ENCODE measurements at places on chromosomes 5 and 9.

DNA sequence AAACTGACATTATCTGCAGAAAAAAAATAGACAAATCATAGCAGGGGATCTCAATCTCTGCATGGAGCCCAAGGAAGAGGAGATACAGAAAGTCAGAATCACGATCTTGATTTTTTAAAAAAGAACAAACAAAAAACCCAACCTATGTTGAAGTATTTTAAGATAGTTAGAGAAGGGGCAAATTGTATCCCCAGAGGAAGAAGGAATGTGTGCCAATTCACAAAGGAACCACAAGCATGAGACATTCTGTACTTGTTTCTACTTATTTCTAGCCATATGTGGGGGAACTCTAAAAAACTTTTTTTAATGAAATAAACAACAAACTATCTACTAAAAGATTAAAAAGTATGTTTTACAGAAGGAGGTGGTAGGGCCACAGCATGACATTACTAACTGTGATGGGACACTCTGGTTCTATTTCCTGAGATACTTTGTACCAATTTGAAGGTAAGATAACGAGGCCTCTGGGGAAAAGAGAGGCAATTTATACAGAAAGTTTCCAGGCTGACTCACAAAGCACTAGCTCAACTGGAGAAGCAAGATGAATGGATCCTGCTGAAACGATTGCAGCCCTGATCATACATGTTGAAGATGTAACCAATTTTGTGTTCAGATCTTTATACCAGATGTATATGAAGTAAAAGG is 22.5 kb downstream of the RANBP3L start:
- DNase-seq = no peak

- DNase-seq = peak; percentile 87
Observed at GRCh38 chr5:142863856-142864255, 93.7 kb downstream of the ARHGAP26 start.

- no peak for DNase-seq
Observed at GRCh38 chr9:68793605-68794343, 88.7 kb downstream of the PIP5K1B start.

DNA sequence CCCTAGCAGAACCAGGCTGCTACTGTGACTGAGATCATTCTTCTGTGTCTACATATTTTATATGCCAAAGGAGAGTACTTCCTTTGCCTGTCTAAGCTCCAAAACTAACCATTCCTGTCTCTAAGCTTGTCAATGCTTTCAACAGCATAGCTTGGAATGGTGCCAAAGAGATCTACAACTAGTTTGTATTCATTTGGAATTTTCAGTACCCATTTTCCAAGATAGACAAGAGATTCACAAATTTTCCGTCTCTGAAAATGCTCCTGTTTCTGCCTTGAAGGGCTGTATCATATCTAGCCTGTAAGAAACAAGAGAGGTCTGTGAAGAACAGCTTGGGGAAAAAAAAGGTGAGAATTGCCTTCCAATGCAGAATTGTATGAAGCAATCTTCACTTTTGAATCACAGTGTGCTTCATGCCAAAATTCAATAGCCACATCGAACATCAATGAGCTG is 334.4 kb upstream of the ACTBL2 start:
- DNase-seq = no peak

- DNase-seq = no peak
Observed at GRCh38 chr5:103428411-103428871, 134.1 kb downstream of the NUDT12 start.

- no peak for DNase-seq
Observed at GRCh38 chr9:93942161-93942560, 13.0 kb downstream of the BARX1 start.

- no peak for DNase-seq
Observed at GRCh38 chr5:123449424-123449974, 26.3 kb upstream of the CEP120 start.

DNA sequence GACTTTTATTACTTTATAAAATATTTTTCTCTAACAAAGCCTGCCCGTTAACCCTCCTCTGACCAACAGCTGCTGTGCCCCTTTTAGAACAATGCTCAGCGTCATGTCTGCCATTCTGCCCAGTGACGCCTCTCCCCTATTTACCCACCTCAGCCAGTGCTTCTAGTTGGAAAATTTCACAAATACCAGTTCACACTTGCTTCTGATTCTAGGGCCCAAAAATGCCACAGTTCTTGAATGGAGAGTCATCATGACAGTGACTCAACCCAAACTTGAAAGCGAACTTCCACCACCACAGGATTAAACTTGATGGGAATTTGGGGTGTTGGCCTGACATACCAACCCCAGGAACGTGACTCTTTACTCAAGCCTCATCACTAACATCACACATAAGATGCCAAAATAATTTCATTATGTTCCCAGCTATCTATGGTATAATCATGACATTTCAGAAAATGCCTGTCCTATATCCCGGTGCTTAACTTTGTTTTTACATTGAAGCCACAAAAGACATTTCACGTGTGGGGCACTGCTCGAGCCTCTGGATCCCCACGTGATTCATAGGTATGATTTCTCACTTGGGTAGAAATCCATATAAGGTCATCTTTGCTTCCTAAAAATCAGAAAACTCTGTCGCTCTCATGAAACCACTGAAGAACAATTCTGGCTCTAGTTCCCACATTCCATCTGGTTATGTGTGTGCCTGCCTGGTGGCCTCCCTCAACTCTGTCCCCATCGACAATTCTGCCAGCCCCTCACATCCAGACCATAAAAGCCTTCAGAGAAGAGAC is 220.9 kb downstream of the ACTL7B start:
- no peak for DNase-seq

GRCh38 chr5:167861129-167861927 is 430.1 kb upstream of the WWC1 start:
- DNase-seq = peak; percentile 89

- no peak for DNase-seq
Observed at GRCh38 chr9:13387734-13388067, 108.2 kb upstream of the MPDZ start.

DNA sequence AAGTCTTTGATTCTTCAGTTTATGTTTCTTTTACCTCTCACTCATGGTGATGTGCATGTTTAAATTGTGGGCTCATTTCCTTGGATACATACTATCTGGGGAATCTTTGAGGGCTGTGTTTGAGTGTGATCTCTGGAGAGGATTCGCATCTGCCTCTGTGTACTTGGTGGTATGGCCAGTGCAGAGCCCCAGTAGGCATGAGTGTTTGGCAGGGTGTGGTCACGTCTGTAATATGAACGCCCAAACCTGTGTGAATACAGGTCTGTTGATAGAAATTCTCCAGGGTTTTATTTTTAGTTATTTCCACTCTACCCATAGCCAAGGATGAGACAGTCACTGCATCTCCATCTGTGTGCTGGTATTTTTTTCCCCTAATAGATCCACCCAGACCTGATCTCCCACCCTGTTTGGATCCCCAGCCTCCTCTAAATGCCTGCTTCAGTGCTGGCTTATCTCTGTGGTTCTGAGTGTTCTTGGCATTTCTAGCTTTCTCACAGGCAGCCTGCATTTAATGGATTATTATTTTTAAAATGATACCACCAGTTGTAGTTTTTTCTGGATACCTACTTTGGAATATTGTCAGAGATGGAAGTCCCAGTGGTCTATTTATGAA is 37.5 kb downstream of the TJP2 start:
- no peak for DNase-seq

- DNase-seq = no peak
Observed at GRCh38 chr5:35884773-35885172, 28.1 kb downstream of the IL7R start.

DNA sequence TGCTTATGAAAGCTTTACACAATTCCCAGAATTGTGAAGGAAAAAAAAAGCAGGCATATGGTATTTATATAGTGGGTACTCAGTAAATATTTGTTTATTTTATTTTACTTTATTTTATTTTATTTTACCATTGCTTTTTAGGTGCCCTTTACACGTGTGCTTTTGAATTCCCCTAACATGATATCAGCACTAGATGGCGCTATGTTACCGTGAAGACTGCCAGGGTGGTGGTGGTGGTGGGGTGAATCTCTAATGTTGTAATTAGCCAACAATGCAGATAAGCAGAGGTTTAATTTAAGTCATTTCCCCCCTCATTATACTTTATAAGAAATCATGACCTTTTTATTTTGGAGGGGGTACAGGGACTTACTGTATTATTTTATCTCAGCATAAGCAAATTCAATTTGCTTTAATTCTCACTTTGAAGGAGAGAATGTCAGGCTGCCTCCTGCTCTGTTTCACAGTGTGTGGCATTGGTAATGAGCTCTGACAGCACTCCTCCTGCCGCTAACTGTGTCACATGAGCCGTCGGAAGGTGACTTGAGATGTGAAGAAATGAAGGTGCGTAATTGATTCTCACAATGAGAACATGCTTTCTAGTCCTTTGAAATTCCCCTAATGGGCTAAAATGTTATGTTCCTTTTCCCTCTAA is 165.6 kb downstream of the YTHDC2 start:
- DNase-seq = peak; percentile 76

DNA sequence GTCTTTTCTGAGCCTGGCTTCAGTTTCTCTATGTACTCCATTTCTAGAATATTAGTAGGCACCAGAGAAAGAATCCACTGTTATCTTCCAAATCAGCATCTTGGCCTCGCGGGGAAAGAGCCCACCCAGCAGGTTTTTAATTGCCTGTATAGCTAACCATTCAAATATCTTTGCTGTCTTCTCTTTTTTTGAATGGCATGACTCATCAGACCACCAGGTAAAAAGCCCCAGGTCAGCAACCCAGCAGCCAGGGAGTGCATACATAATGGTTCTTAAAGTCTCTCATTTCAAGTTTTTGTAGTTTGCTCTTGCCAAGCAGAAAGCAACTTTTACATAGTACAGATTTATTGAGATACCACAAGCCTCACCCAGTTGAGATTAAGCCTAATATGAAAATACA is 50.7 kb downstream of the TMEM167A start:
- peak; percentile 76 for DNase-seq

GRCh38 chr5:107670932-107671741 is at the start of gene EFNA5:
EFNA5 (minus strand) TSS chr5:107670937.
- peak; percentile 85 for DNase-seq

DNA sequence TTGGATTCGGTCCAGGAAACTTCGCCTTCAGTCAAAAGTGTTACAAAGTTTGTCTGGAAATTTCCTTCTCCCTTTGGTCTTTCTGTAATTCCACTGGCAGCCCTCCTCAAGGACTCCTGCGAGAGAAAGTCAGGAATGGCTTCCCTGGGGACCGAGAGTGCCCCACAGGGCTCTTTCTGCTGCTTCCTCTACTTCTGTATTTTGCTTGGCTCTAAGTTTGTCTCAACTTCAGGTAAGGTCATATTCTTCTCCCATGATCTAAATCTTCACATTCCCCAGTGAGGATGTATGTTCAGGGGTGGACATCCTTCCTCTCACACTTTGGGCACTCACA is 10.3 kb upstream of the RIOK2 start:
- no peak for DNase-seq

- peak; percentile 65 for DNase-seq
Observed at GRCh38 chr5:73214996-73215395, 42.0 kb downstream of the TMEM174 start.

GRCh38 chr9:85536076-85536475 is 205.7 kb downstream of the AGTPBP1 start:
- no peak for DNase-seq

GRCh38 chr5:156237361-156237760 is 89.6 kb upstream of the SGCD start:
- DNase-seq = no peak

DNA sequence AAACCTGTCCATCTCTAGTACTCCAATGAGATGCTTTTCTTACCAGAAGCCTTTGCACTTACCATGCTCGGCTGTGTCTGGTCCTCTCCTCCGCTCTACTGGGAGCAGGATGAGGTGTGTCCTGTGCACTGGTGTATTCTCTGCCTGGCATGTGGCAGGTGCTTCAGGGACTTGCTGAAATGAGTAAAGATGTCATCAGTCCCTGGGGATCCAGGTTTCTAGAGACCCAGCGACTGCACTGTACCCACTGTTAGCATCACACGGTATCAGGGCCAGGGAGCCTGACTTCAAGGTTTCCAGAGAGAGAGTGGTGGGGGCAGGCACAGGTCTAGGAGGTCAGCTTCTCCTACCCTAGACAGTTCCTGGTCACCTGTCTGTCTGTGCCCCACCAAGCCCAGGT is 10.5 kb downstream of the PTTG1 start:
- DNase-seq = peak; percentile 40

DNA sequence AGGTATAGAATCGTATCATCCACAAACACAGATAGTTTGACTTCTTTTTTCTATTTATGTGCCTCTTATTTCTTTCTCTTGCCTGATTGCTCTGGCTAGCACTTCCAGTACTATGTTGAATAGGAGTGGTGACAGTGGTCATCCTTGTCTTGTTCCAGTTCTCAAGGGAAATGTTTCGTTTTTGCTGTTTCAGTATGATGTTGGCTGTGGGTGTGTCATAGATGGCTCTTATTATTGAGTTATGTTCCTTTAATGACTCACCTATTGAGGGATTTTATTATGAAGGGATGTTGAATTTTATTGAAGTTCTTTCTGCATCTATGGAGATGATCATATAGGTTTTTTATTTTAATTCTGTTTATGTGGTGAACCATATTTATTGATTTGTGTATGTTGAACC is 70.3 kb downstream of the ENC1 start:
- no peak for DNase-seq

DNA sequence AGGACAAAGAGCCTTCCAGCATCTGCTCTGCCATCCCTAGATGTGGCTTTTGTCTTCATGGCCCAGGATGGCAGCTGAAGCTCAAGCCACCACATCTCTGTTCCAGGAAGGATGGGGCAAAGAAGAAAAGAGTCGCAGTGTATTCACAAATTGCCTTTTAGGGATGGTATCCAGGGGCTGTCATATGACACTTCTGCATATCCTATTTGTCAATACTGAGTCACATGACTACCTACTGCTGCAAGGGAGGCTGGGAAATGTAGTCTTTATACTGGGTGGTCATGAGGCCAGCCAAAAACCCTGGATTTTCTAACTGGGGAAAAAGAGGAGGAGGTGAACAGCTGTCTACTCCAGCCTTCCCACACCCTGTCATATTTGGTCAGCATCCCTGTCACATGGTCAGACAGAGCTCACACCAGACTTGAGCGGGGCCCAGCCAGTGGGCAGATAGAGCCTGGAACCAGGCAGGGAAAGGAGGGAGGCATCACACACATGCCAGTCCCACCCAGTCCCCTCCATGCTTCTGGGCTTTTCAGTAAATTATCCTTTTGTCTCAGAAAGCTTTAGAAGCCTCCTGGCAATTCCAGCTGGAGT is 52.0 kb downstream of the OLFM1 start:
- DNase-seq = no peak

DNA sequence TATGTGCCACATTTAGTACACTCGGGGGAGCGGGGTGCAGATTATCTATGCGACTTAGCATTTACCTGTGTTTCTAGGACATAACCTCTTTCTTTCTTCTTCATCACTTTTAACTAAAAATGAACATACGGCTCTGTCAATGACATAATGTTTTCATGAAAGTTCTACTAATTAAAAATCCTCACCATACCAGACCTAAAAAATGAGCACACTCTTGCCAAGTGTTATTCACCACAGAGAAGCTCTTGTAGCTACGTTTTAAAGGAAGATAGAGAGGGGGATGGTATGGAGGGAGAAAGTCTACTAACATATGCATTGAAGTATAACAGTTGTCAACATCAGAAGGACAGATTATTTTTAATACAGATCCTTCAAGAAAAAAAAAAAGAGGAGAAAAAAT is 1.6 kb downstream of the CDH10 start:
- DNase-seq = no peak

- no peak for DNase-seq
Observed at GRCh38 chr5:143258559-143259253, 144.8 kb downstream of the NR3C1 start.
